T-helper 17 cell (primary cell): ENCODE measurements at places on chromosomes 7 and 10. TPM values are rescaled to one million over a fixed set of nuclear protein-coding genes. Genes with fewer than 3 reads are reported as not detected.

- DNase-seq = no peak
Observed at GRCh38 chr10:108411894-108412293, 1247.4 kb upstream of the SORCS1 start.

DNA sequence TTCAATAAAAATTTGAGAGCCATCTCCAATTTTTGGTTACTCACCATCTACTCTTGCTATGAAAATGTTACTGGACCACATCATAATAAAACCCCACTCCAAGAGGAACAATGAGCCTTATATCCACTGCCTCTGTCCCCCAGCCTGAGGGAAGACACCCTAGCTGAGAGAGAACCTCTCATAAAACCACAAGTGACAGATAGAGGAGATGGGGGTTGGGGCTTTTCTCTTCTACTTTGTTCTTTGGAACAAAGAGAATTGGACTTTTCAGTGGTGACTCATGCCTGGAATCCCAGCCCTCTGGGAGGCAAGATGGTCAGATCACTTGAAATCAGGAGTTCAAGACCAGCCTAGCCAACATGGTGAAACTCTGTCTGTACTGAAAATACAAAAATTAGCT is 27.6 kb upstream of the TAS2R16 start:
- DNase-seq = no peak

MCM10 gene
- total RNA-seq = 0.47 TPM

- DNase-seq = no peak
Observed at GRCh38 chr7:54996391-54996790, 22.4 kb upstream of the EGFR start.

MKI67 gene
- 1.3 TPM for total RNA-seq

DNA sequence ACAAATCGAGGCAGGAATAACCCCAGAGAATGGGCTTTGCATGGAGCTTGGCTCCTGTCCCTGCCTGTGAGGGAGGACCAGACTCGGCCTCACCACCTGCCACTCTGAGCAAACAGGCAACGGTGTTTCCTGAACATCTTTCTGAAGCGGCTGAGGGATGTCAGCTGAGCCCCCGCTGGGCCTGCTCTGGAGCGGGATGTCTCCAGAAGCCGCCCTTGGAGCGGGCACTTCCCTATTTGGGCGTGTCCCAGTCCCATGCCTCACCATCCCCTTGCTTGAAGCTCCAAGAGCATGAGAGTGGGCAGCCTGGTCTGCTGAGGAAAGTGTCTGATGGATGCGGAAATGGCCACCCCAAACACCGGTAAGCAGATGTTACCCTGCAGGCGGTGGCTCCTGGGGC is 10.2 kb downstream of the ALKBH4 start:
- DNase-seq = no peak

DNA sequence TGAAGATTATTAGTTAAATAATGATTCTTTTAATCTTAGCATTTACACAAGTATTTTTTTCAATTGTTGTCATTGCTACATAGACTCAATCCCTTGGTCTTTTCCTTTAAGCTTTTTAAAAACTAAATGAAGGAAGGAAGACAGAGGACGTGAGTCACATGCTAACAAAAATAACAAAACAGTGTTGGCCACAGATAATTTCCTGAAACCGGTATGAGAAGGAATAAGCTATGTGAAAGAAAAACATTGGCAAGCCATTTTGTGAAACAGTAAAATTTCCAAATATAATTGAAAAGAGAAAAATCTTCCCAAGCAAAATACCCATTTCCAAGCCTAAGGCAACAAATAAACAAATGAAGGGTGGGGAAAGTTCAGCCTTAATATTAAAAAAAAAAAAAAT is 223.0 kb downstream of the AHR start:
- no peak for DNase-seq

DNA sequence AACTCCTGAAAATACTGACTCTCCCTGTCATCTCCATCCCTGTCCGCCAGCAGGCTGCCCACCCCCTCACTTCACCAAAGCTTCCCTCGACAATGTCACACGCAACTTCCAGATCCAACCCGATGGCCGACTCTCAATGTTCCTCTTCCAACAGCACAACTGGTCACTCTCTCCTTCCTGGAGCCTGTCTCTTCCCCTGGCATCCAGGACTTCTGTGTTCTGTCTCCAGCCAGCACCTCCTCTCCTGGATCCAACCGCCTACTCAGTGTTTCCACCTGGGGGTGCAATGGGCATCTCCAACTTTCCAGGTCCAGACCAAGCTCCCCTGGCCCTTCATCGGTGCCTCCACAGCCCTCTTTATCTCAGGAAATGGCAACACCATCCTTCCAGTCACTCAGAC is 8.6 kb downstream of the CPA5 start:
- no peak for DNase-seq

DNA sequence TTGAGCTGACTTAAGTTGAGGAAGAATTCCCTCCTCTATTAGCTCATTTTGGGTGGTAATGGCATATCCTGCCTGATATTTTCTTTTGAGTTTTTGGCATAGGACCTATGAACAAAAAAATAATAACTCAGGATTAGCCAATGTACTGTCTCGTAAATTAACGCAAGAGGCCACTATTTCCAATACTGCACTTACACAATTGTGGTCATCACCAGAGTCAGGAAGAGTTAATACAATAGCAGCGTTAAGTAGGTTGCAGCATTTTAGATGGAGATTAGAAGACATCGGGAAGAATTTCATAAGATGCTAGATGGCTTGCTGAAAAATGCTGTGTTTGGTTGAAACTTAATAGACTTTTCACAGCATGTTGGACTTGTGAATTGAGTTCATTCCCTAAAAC is 36.4 kb downstream of the ANTXRL start:
- no peak for DNase-seq

- DNase-seq = no peak
Observed at GRCh38 chr10:100664316-100665149, 80.8 kb upstream of the PAX2 start.

DNA sequence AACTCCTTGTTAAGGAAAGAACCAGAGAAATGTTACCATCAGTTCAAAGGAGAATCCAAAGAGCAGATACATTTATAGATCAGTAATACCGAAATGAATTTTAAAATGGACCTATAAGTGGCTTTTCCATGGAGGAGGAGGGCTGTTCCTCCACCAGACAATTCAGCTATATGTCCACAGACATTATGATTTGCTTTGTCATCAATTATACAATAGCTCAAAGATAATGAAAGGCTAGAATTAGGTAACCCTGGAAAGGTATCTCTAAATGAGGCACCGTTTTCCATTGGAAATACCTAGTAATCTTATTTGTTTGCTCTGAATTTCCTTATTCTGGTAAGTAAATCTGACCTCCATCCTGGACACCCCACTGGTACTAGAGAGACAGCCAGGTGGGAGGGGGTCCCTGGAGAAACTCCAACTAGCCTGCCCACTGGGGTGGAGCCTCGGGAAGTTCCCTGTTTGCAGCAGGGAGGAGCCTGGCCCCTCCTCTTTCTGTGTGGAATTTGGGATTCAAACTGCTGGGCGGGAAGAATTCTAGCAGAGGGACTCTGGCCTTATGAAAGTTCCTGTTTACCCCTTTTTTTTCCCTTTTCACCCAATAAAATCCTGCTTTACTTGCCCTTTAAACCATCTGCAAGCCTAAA is 218.0 kb downstream of the PHF14 start:
- DNase-seq = no peak

DNA sequence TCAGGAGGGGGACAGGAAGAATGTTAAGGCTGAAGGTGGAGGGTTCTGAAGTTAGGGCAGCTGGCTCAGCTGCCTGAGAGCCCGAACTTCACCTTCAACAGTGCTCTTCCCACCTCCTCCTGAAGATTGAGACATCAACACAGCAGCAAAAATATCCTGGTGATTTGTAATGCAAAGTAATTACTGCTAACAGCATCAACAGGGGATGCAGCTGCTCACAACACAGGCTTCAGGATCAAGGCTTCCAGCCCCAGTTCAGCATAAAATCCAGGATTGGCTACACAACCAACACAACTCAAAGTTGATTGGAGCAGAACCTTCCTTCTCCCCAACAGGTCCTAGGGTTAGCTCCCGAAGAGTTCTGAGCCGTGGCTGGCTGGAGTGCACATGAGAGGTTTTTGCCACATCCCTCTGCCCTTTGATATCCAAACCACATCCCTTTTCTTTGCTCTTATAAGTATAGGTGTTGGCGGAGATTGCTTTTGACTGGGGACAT is 242.4 kb downstream of the KIAA1217 start:
- DNase-seq = no peak

DNA sequence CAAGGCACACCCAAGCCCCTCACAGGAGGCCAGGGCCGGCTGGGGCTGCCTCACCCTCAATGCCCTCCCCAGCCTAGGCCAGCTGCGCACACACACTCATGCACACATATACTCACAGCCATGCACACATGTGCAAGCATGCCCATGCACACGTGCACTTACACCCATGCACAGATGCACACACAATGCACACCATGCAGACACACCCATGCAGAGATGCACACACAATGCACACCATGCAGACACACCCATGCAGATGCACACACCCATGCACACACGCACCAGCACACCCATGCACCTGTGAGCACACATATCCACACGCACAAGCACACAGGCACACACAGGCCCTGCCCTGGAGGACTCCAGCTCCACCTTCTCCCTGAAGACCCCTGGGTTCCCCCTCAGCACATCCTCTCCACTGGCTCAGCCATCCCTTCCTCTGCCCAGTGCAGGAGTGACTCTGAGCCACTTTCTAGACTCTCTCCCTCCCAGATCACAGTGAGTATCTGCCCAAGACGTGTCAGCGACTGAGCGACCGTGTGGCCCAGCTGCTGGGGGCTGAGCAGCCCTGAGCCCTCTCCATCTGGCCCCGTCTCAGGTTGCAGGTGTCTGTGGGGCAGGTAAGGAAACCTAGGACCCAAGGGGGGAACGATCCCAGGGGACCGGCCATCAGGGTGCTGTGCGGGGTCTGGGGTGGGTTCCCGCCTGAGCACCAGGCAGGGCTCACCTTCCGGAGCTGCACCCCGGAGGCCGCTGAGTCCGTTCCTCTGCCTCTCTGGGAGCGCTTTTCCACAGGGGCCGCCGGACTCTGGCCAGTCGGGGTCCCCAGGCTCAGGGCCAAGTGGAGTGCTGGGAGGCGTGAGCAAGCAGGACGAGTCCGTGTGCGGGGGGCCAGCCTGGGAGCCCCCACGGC is 25.8 kb downstream of the AP5Z1 start:
- DNase-seq = no peak

LIPN gene
- not detected for total RNA-seq

DNA sequence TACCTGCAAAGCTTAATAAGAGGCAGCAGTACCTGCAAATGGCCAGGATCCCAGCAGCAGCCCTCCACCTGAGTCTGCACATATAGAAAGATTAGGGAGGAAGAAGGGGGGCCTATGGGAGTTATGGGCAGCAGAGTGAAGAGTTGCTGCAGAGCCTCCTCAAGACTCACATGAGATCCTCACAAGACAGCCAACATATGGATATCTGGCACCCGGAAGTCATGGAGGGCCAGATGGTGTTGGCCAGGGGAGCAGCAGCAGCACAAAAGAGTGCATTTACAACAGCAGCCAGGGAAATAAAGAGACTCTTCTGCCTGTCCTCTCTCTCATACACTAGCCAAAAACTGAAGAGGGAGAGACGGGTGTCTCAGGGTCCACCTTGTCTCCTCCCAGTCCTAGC is 4.0 kb upstream of the TAS2R40 start:
- no peak for DNase-seq

- DNase-seq = no peak
Observed at GRCh38 chr7:158375034-158375433, 212.6 kb downstream of the PTPRN2 start.

GRCh38 chr10:70074971-70075370 is 22.3 kb downstream of the MACROH2A2 start:
- DNase-seq = no peak

GRCh38 chr7:99196536-99197258 is 11.2 kb downstream of the KPNA7 start:
- no peak for DNase-seq

C10orf62 gene
- not detected for total RNA-seq

MAT1A gene
- total RNA-seq = not detected

DNA sequence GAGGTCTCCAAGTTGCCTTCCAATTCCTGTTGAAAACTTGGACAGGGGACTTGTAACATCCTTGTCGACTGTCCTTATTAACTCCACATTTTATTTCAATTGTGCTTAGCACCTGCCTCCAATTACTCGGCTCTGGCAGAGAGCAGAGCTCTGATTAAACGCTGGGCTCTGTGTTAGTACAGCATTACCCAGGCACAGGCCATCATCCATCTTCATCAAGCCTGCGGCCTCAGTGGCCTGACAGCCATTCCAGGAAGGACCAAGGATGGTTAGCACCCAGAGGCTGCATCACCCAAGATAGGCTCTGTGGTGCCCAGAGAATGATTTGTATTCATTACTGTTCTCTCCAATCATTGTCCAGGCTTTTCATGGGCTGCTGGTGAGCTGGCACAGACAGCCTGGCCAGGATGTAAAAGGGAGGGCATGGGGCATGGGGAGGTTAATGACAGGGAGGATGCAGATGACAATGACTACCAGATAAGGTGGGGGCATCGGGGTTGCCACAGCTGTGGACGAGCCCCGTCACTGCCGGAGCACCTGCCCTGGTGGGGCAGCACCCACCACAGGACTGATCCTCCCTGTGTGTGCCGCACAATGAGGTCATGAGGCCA is 123.3 kb downstream of the PTPN20 start:
- DNase-seq = no peak

DNA sequence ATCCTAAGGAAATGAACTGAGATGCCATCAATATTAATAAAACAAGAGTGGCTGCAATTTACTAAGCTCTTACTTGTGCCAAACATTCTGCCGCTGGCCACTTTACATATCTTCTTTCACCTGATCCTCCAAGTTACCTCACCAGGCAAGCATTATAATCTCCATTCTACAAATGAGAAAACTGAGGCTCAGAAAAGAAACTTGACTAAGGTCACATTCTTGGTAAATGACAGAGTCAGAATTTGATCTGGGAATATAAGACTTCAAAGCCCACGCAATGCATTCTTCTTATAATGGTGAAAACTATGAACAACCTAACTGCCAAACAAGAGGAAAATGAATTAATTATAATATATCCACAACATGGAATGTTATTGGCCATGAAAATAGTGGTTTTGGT is 46.1 kb upstream of the SMNDC1 start:
- no peak for DNase-seq

DNA sequence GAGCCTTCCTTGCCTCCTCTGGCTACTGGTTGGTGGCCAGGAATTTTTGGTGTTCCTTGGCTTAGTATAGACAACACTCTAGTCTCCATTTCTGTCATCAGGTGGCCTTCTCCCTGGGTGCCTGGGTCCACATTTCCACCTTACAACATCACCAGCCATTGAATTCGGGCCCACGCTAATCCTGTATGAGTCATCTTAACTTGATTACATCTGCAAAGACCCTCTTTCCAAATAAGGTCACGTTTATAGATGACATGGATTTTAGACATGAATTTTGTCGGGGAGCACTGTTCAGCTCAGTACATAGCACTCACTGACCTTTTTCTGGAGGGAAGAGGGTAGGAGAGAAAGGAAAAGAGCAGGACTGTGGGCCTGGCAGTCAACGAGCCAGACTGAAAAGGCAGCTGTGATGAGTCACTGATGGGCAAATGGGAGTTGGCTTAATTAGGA is 39.4 kb downstream of the MMRN2 start:
- no peak for DNase-seq

SMARCD3 gene
- total RNA-seq = 9.8 TPM

GRCh38 chr7:121954803-121955202 is 81.8 kb downstream of the PTPRZ1 start:
- DNase-seq = no peak
